ENCODE measurements at places on chromosomes 3 and 15.
A peak's percentile ranks its signal among the peaks of the same experiment; 100 is the strongest.

DNA sequence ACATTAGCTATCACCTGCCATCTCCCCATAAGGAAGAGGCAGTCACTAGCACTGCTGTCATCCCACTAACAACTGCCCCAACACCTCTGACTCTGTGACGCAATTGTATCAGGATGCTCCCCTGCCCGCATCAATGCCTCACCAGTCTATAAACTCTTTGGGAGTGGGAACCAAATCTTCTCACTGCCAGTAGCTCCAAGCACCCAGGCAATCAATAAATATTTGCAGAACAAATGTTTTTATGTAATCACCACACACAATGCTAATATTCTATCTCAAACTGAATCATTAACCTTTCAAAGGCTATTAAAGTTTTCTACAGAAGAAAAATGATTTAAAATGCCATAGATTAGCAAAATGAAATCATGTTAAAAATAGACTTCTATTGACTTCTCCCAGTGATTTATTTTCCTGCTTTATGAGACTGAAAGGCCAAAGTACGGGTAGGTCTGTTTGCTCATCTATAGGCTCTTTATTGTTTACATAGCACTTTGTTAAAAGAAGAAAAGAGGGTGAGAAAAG lies 131.3 kb downstream of the PLD1 start:
- no peak for DNase-seq

GRCh38 chr3:121957674-121958415 lies 63.6 kb downstream of the SLC15A2 start:
- no peak for DNase-seq

GRCh38 chr3:50592568-50592967 lies 19.0 kb downstream of the CISH start:
- DNase-seq: no peak

DNA sequence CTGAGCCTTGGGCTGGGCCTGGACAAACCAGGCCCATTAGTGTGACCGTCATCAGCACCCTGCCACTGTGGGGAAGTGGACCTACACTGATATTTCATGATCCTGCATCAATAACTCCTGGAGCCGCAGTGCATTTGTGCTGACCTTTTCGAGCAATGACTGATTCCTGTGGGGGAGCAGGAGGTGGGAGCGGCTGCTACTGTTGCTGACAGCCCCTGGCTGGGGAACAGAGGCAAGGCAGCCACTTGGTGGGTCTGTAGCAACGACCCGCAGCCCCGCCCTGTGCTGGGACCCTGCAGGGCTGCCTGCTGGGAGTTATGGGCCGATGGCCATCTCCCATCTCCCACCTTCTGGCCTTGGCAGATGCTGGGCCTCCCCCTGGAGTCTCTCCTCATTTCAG lies 42.1 kb downstream of the CCDC33 start:
- no peak for DNase-seq

GRCh38 chr3:149363053-149363452 lies 14.4 kb downstream of the TM4SF1 start:
- no peak for DNase-seq

GRCh38 chr3:62587579-62588031 lies 214.3 kb upstream of the FEZF2 start:
- peak; percentile 73 for DNase-seq

GRCh38 chr15:92725171-92725570 lies 69.6 kb upstream of the FAM174B start:
- no peak for DNase-seq

- no peak for DNase-seq
Observed at GRCh38 chr3:153176197-153176596, 14.2 kb downstream of the RAP2B start.

DNA sequence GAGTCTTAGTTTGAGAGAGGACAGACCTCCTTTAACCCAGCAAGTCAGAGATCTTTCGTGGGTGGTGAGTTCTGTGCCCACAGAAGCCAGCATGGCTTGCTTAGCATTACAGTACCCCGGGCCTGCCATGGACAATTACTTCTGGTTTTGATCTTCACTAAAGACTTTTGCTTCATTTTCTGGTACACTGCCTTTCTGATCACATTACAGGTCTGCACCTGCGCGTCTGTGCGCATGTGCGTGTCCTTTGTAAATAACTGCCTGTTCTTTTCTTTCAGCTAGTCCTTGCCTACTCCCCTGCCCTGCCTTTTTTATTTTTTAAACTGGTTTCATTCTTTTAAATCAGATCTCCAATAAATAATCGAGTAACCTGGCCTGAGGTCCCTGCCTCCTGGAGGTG lies 57.1 kb upstream of the CMTM8 start:
- no peak for DNase-seq

DNA sequence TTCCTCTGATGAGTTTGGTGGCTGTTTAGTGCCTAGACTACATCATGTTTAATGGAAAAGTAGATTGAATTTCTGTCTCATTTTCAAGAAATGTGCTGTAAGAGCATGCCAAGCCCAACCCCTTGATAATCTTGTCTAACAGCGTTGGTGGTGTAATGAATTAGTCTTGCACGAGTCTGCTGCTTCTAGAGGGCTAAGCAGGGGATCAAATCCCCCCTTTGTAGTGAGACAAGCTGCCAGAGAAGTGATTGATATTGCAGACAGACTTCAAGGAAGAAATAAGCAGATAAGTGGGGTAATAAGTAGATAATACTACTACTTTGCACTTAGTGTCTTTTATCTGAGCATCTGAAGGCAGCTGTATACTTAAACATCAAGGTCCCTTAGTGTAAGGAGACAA lies 141.4 kb downstream of the TP63 start:
- no peak for DNase-seq

DNA sequence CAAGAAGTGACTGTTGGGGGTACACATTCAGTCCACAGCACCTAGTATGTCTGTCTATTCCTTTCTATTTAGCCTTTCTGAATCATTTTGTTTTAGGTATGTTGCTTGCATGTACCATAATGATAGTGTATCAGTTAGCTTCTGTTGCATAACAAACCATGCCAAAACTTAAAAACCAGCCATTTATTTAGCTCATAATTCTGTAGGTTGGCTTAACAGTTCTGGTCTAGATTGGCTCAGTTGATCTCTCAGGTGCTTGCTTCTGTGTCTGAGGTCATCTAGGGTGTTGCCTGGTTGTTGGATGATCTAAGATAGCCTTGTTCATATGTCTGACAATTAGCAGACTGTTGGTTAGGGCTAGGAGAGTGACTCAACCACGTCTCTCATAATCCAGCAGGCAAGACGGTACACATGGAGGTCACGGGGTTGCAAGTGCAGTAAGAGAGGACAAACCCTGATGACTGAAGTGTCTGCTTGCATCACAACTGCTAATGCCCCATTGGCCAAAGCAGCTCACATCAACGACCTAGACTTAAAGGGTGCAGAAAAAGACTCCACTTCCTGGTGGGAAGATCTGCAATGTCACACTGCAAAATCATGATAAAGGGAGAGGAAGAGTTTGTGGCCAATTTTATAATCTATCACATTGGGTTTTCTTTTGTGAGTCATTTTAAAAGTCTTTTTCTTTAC lies 6.8 kb upstream of the PDCD6IP start:
- peak; percentile 31 for DNase-seq

GRCh38 chr3:86990012-86990733 lies 776 bp downstream of the VGLL3 start:
- DNase-seq: no peak

GRCh38 chr3:113585720-113586119 lies 53.4 kb downstream of the SIDT1 start:
- no peak for DNase-seq

DNA sequence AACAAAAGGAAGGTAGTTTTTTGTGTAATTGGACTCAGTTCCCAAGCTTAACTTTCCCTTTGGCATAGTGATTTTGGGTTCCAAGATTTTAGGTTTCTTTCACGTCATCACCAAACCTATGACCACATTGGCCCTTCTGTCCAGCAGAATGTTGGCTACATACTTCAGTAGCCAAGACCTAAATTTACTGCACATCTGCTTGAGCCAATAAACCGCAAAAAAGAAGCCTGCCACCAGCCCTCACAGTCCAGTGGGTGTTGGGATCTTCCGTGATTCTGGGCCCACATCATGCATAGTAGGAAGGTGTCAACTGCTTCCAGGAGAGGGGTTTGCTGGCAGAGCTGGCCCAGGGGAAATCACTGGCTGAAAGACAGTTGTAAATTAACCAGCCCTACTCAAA lies 57.6 kb upstream of the LIPC start:
- DNase-seq: no peak

DNA sequence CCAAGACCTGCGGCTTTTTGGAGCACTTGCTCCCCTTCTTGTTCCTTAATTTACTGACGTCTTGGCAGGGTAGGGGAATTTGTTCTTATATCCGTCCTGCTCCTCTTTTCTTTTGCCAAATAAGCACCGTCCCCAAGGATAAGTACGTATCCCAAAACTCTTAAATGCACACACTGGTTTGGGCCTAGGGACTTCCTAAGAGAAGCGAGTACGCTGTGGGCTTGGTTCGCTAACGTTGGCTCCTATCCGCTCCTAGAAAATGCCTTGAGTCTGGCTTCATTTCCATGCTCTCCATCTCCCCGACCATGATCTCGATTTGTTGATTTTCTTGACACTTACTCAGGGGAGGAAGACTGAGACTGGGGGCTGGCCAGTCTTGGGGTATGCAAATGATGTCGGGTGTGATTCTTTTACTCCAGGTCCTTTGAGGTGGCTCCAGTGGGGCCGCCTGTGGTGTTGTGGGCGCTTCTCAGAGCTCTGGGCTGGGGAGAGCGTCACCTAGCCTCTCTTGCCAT lies 1.3 kb downstream of the MYRIP start:
- DNase-seq: no peak

GRCh38 chr15:63971427-63971805 lies 74.9 kb downstream of the DAPK2 start:
- DNase-seq: no peak

- no peak for DNase-seq
Observed at GRCh38 chr15:57384816-57385215, 8.5 kb downstream of the CGNL1 start.

DNA sequence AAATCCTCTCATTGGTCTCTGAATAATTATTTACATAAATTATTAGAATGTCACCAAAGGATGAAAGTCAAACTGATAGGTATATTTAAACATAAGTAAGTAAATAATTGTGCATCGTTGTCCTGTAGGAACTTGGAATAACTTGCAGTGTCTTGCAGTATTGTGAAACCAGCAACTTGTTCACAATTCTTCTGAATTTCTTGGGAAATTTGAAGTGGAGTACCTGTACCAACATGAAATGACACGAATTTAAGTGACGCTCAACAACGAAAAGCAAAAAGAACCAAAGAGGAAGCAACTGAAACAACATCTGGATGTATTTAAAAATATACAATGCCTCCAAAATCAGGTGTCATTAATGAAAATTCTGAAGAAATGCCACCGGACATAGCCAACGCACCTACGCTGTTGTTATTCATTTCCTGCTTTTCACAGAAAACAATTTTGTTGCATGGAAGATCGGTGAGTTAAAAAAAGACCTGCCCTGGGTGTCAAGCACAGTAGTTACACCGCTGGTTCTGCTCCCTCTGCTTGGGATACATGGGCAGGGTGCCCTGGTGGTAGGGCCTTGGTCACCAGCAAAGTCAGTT lies 112.5 kb downstream of the RPLP1 start:
- no peak for DNase-seq

DNA sequence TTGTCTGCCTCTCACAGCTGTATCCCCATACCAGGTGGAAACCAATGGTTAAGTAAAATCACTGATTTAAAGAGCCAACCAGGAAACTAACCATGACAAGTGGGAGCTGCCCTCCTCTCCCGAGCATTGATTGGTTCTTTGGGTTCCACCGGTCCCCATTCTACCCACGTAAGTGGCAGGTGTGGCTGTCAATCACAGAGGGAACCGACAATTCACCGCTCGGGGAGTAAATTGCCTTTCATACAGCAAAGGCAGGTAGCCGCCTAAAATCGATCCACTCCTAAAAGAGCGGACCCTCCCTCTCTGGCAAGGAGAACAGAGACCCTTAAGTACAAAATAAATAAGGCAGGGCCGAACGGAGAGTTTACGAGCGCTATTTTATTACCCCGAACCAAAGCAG lies 1.2 kb downstream of the ERC2 start:
- no peak for DNase-seq

GRCh38 chr3:8254489-8254888 lies 247.1 kb upstream of the LMCD1 start:
- DNase-seq: no peak

DNA sequence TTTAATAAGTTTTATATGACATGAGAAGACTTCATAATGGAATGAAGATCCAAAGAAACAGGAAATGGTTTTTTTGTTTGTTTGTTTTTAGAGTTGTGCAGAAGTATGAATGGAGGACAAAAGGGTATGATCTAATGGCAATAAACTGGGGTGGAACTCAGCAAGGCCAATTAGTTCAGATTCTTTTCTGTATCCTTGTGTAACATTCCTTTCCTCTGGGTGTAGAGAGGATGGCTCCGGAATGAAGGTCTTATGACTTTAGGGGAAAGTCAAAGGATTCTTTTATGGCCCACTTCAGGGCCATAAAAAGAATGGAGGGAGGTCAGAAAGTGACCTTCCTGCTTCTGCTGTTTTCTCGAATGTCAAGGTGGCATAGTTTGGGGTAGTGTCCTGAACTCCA lies 152.6 kb downstream of the DPH6 start:
- DNase-seq: no peak

- no peak for DNase-seq
Observed at GRCh38 chr3:16320711-16321110, 55.7 kb downstream of the OXNAD1 start.

- DNase-seq: peak; percentile 89
Observed at GRCh38 chr3:106332884-106333283, 464.1 kb upstream of the CBLB start.

GRCh38 chr3:191568206-191568605 lies 107.2 kb downstream of the PYDC2 start:
- DNase-seq: no peak

GRCh38 chr3:172713316-172713715 lies 2.4 kb upstream of the NCEH1 start:
- DNase-seq: no peak

DNA sequence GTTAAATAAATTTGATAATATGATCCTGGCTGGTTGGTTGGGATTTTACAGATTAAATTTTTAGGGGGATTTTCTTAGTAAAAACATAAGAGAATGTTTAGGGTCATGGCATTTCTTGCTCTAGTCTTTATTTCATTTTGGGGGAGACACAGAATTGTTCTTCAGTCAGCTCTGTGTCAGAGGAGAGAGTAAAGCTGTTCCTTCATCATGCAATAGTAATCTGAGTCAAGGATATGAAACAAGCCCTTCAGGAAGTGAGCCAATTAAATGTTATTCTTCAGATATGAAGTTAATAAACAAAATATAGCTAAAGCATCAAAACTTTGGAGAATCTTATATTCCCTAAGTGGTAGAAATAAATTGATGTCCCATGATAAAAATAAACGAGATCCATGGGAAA lies 22.9 kb upstream of the SLC4A7 start:
- peak; percentile 30 for DNase-seq

Measured in RKO (cell line).